ENCODE measurements at places on chromosomes 4 and X. TPM values are rescaled to one million over a fixed set of nuclear protein-coding genes. Genes with fewer than 3 reads are reported as not detected.

GPR82 gene
- 2.0 TPM for polyA plus RNA-seq

DNA sequence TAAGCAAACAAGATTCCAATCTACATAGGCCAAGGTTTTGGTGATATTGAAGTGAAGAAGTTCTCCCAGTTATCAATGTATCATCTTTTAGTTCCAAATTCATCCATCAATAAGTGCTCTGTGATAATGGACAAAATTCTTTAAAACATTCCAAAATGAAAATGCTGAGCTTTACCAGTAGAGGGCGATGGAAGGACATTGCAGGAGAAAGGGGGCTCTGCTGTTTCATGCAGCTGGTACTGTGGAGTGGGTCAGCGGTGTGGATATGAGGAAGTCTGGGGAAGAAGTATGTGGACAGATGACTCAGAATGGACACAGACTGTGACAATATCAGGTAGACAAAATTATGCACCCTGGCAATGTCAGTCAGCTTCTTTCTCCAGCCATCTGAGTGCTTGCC lies 46.6 kb upstream of the HS6ST2 start:
- no peaks in the 10 kb centered on the region for H3K27me3 ChIP-seq
- no peaks in the 10 kb centered on the region for H3K4me1 ChIP-seq
- no peak overlapping the region for H3K4me3 ChIP-seq

DNA sequence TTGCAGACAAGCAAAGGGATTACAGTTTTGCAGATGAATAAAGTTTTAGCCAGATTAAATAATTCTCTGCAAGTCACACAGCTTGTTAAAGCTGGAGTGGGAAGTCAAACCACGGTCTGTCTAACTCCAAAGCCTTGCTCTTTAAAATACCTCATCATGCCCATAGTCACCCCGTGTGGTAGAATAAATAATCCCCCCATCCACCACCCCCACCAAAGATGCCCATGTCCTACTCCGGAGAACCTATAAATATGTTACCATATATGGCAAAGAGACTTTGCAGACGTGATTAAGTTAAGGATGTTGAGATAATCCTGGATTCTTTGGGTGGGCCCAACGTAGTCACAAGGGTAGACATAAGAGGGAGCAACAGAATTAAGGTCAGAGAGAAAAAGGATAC lies 118.7 kb downstream of the BEND2 start:
- H3K36me3 ChIP-seq, result no peaks in the 10 kb centered on the region
- DNase-seq, result no peak
- no peak overlapping the region for H3K4me3 ChIP-seq
- H3K27me3 ChIP-seq, result peaks cover 7% of the 10 kb centered on the region

INTS6L gene
- polyA plus RNA-seq, result 2.7 TPM

MRPS18C gene
- polyA plus RNA-seq, result 42.4 TPM

FGF2 gene
- polyA plus RNA-seq, result not detected

- no peak overlapping the region for H3K27ac ChIP-seq
- DNase-seq, result no peak
- no peaks in the 10 kb centered on the region for H3K36me3 ChIP-seq
- no peak overlapping the region for H3K4me3 ChIP-seq
- H3K27me3 ChIP-seq, result no peaks in the 10 kb centered on the region
Measured at GRCh38 chr4:14091966-14092365, 464.4 kb upstream of the BOD1L1 start.

DNA sequence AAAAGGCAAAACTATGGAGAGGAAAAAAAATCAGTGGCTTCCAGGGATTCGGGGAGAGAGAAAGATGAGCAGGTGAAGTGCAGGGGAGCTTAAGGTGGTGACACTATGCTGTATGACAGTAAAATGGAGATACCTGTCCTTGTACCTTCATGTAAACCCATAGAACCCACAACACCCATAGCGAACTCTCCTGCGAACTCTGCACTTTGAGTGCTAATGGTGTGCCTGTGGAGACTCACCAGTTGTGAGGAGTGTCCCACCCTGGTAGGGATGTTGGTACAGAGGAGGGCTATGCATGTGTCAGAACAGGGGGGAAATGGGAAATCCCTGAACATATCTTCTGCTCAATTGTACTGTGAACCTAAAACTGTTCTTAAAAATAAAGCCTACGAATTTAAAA lies 42.8 kb downstream of the HMX1 start:
- H3K4me1 ChIP-seq, result no peaks in the 10 kb centered on the region
- no peaks in the 10 kb centered on the region for H3K27me3 ChIP-seq
- no peak for DNase-seq
- no peak overlapping the region for H3K4me3 ChIP-seq
- no peaks in the 10 kb centered on the region for H3K36me3 ChIP-seq

DNA sequence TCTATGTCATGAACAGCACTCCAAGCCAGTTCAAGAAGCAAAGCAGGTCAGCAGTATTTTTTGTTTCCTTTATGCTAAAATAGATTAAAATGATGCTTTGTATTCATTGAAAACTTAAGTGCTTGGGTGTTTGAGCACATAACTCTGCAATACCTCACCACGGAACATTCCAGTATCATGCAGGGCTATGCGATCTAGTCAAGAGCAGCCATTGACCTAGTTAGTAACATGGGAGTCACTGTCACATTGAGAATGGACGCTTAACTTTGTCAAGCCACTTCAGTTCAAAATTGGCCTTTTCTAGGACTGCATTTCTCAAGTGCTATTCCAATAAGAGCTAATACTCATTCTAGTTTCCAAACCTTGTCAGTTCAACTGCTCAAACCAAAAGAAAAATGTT lies 160.1 kb upstream of the FSTL5 start:
- H3K27ac ChIP-seq, result no peak overlapping the region
- no peaks in the 10 kb centered on the region for H3K36me3 ChIP-seq
- H3K4me1 ChIP-seq, result no peaks in the 10 kb centered on the region

CFAP47 gene
- polyA plus RNA-seq, result not detected

GRCh38 chrX:16267431-16267830 lies 100.2 kb downstream of the MAGEB17 start:
- no peaks in the 10 kb centered on the region for H3K27me3 ChIP-seq
- no peak overlapping the region for H3K27ac ChIP-seq
- H3K4me1 ChIP-seq, result no peaks in the 10 kb centered on the region
- no peak for DNase-seq

DNA sequence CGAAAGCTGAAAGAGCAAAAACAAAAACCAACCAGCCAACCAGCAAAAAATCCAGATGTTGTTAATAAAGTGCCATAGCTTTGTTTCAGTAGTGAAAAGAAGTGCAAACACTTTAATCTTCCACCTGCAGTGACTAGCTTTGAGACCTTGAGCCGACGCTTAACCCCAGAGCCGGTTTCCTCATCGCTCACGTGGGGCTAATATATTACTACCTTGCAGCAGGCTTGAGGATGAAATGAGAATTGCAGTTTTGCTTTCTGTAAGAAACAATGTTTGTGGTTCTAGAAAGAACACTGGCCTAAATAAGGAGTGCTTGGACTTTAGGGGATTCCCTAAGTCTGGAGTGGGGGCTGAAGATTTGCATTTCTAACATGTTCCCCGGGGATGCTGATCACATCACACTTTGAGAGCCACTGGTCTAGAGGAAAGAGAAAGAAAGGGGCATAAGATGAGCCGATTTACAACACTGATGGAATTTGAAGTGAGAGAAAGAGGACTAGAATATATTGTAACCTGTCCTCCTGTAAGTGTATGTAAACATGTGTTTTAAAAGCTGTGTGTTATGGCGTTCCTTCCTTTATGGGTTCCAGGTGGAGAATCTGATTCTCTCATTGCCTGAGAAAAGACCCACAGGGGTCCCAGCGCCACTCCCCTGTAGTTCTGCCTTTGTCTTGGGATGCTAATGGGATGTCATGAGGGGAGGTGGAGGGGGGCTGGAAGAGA lies 1.4 kb downstream of the FGF2 start:
- H3K27ac ChIP-seq, result no peak overlapping the region
- peaks cover 12% of the 10 kb centered on the region for H3K4me1 ChIP-seq
- no peaks in the 10 kb centered on the region for H3K36me3 ChIP-seq

GRCh38 chr4:7774301-7775294 lies 165.1 kb downstream of the AFAP1 start:
- no peak overlapping the region for H3K27ac ChIP-seq
- H3K36me3 ChIP-seq, result peaks cover 5% of the 10 kb centered on the region
- no peak for DNase-seq

FAM47C gene
- not detected for polyA plus RNA-seq

GRCh38 chr4:13174001-13174400 lies 310.1 kb downstream of the RAB28 start:
- no peaks in the 10 kb centered on the region for H3K4me1 ChIP-seq
- no peaks in the 10 kb centered on the region for H3K36me3 ChIP-seq
- no peak for DNase-seq
- no peak overlapping the region for H3K4me3 ChIP-seq
- no peak overlapping the region for H3K27ac ChIP-seq
- H3K27me3 ChIP-seq, result no peaks in the 10 kb centered on the region

REPS2 gene
- 4.7 TPM for polyA plus RNA-seq

- H3K36me3 ChIP-seq, result no peaks in the 10 kb centered on the region
- no peak overlapping the region for H3K27ac ChIP-seq
- no peak overlapping the region for H3K4me3 ChIP-seq
- DNase-seq, result no peak
- H3K27me3 ChIP-seq, result no peaks in the 10 kb centered on the region
Measured at GRCh38 chrX:139851730-139852129, 81.1 kb downstream of the ATP11C start.

TMEM154 gene
- 11.0 TPM for polyA plus RNA-seq

GRCh38 chr4:76801621-76802235 lies 96.2 kb downstream of the SOWAHB start:
- H3K36me3 ChIP-seq, result no peaks in the 10 kb centered on the region
- H3K4me1 ChIP-seq, result no peaks in the 10 kb centered on the region
- H3K27me3 ChIP-seq, result no peaks in the 10 kb centered on the region
- no peak overlapping the region for H3K4me3 ChIP-seq
- DNase-seq, result no peak

DNA sequence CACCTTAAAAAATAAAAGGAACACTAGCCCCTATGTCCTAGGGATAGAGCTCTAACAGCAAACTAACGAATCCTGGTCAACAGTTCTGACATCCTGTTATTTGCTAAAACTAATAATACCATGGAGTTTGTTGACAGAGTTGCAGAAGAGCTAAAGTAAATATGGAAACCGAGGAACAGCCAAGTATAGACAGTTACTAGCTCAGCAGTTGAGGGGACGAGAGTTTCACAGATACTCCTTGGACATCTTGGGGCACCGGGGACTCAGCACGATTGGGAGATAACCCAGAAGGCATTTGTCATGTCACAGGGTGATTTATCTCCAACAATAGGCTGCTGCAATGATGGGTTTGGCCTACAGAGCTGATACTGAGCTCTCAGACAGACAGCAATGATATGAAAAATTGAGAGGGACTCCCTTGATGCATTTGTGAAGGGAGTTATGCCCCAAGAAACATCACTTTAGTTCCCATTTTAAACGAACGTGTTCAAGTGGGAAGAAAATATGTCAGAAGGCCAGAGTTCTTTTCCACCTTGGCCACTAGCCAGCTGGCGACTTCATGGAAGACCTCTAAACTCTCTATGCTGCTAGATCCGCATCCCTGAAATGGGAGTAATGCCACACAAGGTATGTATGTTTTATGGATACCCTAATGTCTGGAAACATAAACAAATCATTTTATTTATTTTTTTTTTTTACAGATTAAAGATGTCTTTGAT lies 48.6 kb downstream of the TSC22D3 start:
- no peak for DNase-seq
- H3K4me3 ChIP-seq, result no peak overlapping the region
- H3K27me3 ChIP-seq, result no peaks in the 10 kb centered on the region
- H3K27ac ChIP-seq, result no peak overlapping the region
- H3K36me3 ChIP-seq, result no peaks in the 10 kb centered on the region

Measured in CD14-positive monocyte (primary cell).